HTR-8/SVneo (cell line): ENCODE measurements at places on chromosomes 5 and 9.

DNA sequence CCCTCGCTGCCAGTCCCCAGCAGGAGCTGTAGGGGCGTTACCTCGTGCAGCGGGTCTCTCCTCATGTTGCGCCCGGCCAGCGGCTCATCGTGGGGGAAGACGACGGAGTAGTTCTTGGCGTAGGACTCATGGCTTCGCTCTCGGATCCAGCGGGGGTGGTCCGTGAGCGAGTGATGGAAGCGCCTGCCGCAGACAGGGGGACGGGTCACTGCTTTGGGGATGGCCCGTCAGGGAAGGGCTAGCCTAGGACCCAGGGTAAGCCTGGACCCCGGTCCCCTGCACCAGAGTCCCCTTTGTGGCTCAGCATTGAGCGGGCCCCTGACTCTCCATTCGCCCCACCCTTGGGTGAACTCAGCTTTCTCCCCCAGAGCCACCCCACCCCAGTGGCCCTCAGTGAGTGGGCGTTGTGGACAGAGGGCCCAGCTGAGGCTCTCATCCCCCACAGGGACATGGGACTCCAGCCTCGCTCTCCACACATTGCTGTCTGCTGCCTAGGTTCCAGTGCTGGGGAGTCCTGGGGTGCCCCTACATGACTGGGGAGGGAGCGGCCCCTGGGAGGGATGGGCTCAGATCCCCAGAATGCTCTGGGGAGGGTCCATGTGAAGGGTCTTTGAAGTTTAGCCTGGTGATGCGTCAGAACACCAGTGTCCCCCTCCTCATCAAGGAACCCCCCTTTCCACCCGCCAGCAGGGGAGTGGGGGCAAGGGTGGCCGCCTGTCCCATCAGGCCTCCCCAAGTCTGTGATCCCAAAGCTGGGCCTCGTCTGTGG lies 29.7 kb downstream of the SARDH start:
- no peak for DNase-seq

- DNase-seq = peak; percentile 22
Measured at GRCh38 chr9:100011062-100011681, 87.6 kb downstream of the ERP44 start.

DNA sequence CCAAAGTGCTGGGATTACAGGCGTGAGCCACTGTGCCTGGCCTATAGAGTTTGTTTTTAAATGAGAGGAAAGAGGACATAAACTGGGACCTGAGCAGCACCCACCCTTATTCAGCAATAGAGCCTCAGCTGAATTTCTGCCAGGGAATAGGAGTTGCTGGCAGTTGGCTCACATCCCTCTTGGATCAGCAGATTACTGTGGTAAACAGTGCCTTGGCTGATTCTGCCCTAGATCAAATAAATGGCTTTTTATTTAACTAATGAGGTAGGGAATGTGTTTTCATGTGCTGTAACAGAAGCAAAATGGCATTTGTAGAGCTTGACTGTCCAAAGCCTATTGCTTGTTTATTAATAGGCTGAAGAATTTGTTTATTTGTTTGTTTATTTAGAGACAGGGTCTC lies 2.1 kb downstream of the ARHGEF37 start:
- DNase-seq = no peak

- no peak for DNase-seq
Measured at GRCh38 chr5:111954516-111955395, 197.8 kb upstream of the NREP start.

DNA sequence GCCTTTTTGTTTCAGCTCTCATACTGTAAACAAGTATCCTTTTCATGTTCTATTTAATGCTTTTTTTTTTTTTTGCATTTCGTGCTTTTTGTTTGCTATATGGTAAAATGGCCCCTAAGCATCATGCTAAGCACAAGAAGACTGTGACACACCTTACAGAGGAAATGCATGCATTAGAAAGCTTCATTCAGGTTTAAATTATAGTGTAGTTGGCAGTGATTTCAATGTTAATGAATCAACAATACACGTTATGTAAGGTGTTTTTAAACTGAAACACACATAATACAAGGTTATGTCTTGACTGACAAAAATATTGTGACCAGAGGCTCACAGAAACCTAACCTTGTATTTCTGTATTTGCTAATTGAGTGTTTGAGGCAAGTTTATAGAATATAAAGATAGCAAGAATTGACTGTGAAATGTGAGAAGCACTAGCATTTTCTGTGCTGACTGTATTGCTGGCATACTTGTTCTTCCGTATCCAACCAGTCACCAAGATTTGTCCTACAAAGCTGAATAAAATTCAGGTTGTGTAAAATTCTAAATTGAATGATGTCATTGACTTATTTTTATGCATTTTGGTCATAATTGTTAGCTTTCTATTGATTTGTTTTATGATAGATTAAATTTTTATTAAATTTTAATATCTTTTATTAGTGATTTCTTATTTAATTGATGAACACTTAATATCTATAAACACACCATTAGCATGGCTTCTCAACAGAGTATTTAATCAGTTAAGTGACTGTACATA lies 4.1 kb downstream of the CFAP95 start:
- DNase-seq = no peak

DNA sequence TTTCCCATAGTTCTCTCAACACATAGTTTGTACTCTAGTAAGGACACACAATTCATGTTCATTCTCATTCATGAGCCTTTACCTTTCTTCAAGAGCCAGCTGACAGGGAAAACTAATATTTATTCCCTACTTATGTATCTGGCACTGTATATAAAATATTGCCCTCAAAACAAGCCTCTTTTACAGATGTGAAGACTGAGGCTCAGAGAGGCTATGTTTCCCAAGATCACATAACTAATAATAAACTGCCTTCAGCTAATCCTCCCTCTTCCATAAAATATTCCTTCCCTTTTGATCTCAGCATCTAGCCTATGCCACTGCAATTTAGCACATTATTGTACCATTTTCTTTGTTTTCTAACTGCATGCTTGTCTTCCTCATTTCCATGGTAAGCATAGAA lies 18.2 kb downstream of the ALDOB start:
- DNase-seq = no peak

DNA sequence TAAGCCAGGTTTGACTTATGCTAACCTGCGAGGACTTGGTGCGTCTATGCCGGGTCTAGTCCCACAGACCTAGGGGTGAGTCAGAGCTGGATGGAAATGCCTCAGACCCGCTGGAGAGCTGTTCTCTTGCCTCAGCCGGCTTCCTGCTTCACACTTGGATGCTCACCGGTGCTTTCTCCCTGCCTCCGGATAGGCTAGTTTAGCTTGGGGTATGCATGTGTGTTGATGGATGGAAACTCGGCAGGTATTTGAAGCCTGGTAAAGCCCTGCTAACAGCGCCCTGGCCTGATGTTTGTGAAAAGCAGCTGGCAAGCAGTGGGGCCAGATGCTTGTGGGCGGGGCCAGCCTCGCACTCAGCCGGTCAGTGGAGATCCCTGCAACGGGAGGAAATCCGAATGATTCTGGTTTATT lies 29.3 kb downstream of the PRRC2B start:
- peak; percentile 59 for DNase-seq

DNA sequence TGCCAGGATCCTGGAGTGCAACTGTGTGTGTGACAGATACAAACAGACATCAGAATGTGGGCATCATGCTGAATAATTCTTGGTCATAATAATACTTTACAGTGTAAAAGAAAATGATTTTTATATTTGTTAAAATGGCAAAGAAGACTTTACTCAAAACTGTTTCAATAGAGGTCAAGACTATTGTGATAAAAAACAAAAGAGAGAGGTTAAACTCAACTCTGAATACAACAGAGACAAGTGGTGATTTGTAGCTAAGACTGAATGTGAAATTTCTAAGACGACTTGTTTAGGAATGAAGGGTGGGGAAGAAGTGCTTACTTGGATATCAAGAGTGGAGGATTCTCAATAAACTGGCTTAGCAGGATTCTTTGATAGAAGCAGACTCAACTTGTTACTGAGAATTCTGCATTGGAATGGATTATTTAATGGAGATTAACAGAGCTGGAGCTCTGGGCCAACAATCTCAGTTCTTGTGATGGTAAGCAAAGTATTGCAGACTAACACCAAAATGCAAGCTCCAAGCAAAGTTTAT lies 457.4 kb upstream of the CDH18 start:
- DNase-seq = no peak

- DNase-seq = no peak
Measured at GRCh38 chr9:109972026-109972882, 192.3 kb downstream of the PALM2AKAP2 start.

DNA sequence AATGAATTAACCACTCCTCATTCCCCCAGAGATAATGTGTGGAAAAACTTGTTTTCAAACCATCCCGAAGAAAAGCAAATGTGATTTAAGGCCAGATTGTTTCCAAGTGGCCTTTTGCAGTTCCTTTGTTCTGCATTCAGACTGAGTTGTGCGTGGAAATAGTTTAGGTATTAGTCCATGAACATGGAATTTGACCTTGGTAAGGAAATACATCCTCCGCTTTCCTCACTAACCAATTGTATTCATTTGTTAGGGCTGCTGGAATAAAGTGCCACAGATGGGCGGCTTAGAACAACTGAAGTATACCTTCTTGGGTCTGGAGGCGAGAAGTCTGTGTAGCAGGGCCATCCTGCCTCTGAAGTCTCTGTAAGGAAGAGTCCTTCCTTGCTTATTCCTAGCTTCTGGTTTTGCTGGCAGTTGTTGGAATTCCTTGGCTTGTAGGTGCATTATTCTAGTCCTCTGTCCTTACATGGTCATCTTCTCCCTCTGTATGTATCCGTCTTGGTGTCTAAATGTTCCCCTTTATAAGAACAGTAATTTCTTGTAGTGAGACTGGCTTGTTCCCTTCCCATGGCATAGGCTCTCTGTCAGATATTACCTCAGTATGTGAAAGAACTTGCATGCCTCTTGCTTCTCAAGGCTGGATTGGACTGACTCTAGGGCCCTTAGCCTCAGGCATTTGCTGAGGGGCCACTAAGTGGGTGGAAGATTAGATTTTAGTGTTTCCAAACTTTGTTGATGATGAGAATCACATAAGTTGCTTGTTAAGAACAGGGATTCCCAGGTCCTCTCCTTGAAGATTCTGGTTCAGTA lies 53.9 kb downstream of the RAI14 start:
- DNase-seq = peak; percentile 73

GRCh38 chr9:36858805-36859375 lies 175.2 kb downstream of the PAX5 start:
- no peak for DNase-seq

- no peak for DNase-seq
Measured at GRCh38 chr9:87854580-87854955, 28.1 kb upstream of the SPATA31E1 start.

- DNase-seq = no peak
Measured at GRCh38 chr5:80874162-80874561, 86.0 kb upstream of the RASGRF2 start.

- DNase-seq = no peak
Measured at GRCh38 chr9:131754846-131755245, 15.0 kb upstream of the RAPGEF1 start.

DNA sequence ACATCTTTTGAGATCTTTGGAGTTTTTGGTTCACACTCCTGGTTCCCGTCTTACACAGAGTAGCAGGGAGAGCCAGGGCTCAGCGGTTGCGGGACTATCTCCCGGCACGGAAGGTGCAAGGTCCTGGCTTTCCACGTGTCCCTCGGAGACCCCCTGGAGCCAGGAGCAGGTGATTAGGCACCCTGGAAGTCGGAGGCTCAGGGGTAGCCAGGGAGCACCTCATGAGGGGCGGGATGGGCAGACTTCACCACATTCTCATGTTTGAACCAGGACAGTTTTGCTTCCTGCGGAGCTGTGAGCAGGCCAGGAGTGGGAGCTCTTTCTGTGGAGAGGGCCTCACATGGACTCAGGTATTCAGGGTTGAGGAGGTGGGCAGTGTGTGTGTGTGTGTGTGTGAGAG lies 273.7 kb upstream of the IRX1 start:
- DNase-seq = no peak

DNA sequence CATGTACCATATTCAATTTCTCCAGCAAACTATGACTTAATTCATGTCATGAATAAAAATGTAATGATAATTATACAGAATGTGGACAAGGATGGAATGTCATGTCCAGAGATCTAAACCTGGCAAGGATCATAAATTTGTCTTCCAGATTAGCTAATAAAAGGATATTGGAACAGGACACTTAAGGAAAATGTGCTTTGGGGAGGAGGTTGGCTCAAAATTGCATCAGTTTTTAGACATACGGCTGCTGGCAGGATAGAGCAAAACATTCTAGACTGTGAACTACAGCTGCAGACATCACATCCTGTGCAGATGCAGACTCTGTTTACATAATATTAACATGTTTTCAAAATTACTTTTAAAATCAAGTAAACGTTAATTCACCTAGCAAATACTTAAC lies 248.4 kb downstream of the TLR4 start:
- no peak for DNase-seq

DNA sequence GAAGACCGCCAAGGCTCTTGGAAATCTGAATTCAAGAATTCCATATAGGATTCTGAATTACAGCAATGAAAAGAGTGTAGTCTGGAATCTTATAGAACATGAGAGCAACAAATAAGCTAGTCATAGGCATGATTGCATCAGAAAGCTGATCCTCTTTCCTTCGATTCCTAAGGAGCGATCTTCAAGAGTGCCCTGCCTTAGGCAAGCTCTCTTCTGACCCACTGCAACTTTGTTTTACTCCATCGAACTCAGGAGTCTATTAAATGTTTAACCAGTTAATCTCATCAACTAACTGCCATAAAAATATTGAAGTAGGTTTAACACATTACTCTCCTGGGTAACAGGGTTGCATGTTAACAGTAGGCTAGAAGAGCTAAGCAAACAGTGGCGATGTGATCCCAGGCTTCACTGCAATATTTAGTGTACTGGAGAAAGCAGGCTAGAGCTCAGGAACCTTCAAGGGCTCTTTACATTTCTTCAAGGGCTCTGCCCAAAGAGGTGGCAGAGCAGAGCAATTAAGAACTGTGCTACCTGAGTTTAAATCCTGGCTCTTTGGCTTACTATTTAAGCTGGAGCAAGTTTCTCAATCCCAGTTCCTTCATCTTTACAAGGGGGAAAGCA lies 146.3 kb downstream of the RORB start:
- DNase-seq = no peak

DNA sequence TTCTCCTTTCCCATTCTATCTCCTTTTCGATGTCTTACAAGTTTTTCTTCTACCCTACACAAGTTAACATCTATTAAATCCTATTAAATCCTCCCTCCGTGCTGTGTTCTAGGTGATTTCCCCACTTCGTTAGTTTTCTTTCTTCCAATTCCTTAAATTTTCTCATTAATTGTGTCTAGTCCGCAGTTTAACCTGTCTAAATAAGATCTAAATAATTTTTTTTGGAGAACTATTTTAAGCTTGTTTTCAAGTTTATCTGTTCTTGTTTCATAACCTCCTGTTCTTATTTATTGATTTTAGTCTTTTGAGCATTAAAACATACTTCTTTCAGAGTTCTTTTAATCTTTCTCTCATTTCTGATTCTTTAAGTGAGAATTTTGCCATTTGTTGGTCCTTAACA lies 109.3 kb downstream of the UHRF2 start:
- DNase-seq = no peak

GRCh38 chr5:139210585-139210984 lies 12.4 kb upstream of the SIL1 start:
- DNase-seq = no peak
